ENCODE measurements at places on chromosomes 2 and 18.

DNA sequence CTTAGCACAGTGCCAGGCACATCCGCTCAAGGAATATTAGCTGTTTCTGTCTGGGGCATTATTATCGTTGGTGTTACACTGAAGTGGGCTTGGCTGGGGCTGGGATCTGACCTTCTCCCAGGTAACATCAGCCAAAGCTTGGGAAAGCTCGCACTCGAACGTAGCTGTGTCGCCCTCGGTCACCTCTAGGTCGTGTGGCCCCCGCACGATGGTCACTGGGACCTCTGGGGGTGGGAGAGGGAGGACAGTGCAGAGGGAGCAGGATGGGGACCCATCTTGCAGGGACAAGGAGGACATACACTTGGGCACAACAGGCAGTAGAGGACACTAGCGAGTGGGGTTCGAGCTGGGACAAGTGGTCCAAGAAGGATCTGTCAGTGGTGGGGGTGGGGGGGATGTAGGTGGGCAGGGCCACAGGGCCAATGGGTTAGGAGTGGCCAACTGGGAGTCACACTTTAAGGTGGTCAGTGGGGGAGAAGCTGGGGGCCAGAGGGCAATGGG lies 9.7 kb downstream of the TMEM198 start:
- DNase-seq = no peak

DNA sequence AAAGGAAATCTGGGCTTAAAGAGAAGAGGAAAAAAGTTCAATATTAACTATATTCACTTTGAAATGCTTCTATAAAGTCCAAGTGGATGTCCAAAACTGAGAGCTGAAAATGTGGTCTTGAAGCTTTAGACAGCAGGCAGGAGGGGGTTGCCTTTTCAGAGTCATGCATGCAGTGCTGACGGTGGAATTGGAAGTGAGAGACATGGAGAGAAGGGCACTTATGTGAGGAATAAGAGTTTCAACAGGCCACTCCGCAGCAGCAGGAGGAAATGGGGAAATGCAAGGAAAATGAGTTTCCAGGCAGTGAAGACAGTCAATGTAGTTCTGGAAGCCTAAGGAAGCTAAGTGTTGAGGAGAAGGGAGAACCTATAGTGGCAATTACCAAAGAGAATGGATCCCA lies 33.0 kb upstream of the LRRC30 start:
- no peak for DNase-seq

DNA sequence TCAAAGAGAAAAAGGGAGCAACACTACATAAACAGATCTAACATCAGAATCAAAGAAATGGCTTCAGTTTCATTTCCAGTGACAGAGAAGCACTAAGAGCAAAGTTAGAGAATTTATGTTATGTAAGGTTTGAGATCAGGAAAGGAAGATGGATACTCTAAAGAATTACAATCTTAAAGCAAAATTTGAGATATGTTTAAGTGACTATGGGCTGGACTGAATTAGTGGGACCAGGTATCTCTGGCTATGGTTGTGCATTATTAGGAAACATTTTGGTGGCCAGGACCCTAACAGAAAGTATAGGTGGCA lies 208.2 kb downstream of the CCDC178 start:
- no peak for DNase-seq

GRCh38 chr2:220786216-220786615 lies 785.9 kb downstream of the EPHA4 start:
- no peak for DNase-seq

GRCh38 chr2:226078666-226079065 lies 679.2 kb downstream of the NYAP2 start:
- DNase-seq = no peak

- DNase-seq = no peak
Observed at GRCh38 chr2:200747668-200748618, 63.8 kb upstream of the BZW1 start.

- DNase-seq = no peak
Observed at GRCh38 chr2:151827564-151828142, 568 bp downstream of the ARL5A start.

GRCh38 chr2:237282568-237283128 lies 131.3 kb downstream of the COL6A3 start:
- DNase-seq = no peak

DNA sequence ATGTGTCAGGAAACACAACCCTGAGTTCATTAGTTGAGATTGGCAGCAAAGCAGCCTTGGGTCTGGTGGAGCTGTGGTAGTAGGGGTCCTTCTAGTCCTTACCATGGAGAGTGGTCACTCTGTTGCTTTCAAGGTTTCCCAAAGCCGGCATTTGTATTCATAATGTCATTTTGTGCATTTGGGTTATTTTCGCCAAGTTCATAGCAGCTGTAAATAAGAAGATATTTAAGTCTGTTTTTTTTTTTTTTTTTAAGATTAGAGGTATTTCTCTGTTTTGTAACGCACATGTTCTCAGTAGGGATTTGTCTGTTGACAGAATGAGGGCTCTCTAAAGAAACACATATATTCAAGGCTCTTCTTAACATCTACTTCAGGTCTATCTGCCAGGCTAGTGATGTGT lies 114.1 kb downstream of the PRPF40A start:
- no peak for DNase-seq

- DNase-seq = no peak
Observed at GRCh38 chr18:24831871-24832665, 371.6 kb downstream of the HRH4 start.

DNA sequence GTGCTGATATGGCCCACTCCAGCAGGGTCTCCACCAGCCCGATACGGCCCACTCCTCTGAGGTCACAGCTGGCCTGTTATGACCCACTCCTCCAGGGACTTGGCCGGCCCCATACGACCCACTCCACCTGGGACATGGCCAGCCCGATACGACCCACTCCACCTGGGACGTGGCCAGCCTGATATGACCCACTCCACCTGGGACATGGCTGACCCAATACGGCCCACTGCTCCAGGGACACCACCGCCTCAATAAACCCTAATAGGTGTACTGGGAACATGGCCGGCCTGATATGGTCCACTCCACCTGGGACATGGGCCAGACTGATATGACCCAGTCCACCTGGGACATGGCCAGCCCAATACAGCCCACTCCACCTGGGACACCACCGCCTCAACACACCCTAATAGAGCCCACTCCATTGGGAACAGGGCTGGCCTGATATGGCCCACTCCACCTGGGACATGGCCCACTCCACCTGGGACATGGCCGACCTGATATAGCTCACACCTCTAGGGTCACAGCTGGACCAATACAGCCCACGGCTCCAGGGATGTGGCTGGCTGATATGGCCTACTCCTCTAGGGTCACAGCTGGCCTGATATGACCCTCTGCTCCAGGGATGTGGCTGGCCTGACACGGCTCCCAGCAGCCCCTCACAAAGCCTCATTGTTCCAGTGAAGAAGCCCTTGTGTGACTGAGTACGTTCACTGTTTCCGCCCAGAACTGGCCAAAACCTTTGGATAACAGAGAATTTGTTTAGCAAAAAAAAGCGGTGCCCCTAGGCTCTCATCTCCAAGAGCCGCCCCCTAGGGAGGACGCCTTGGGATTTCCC lies 245.6 kb downstream of the HDAC4 start:
- no peak for DNase-seq

GRCh38 chr2:236240228-236240990 lies 23.8 kb downstream of the ASB18 start:
- no peak for DNase-seq

All from activated CD8-positive, alpha-beta memory T cell treated with anti-CD3 and anti-CD28 coated beads for 1 hour (primary cell).